ENCODE measurements at places on chromosomes 11 and 22.

- DNase-seq: no peak
Measured at GRCh38 chr11:107740271-107740670, 28.4 kb upstream of the SLN start.

GRCh38 chr11:94866936-94867795 lies 99.0 kb downstream of the AMOTL1 start:
- no peak for DNase-seq

GRCh38 chr22:42419243-42419881 lies 12.8 kb downstream of the NFAM1 start:
- DNase-seq: no peak

GRCh38 chr11:8026982-8027381 lies 39.8 kb downstream of the EIF3F start:
- DNase-seq: no peak

DNA sequence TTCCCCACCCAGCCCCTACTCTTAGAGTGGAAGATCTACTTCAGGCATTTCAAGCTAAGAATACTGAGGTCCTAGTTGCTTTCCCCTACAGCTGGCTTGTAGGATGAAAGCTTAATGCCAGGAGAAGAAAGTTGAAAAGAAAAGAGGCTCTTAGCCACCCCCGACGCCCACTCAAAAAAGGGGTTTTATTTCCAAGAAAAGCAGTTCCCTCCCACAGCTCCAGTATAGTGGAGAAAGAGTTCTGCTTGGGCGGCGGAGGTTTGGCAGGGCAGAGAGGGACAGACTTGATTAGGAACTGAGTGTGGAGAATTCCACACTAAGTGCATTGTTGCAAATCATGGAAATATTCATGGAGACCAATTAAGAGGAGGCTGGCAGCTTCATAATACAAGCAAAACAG lies 470.9 kb downstream of the ETS1 start:
- no peak for DNase-seq
